ENCODE measurements at places on chromosomes 11 and 22.

- no peak for DNase-seq
Measured at GRCh38 chr11:45060707-45061106, 85.7 kb upstream of the PRDM11 start.

DNA sequence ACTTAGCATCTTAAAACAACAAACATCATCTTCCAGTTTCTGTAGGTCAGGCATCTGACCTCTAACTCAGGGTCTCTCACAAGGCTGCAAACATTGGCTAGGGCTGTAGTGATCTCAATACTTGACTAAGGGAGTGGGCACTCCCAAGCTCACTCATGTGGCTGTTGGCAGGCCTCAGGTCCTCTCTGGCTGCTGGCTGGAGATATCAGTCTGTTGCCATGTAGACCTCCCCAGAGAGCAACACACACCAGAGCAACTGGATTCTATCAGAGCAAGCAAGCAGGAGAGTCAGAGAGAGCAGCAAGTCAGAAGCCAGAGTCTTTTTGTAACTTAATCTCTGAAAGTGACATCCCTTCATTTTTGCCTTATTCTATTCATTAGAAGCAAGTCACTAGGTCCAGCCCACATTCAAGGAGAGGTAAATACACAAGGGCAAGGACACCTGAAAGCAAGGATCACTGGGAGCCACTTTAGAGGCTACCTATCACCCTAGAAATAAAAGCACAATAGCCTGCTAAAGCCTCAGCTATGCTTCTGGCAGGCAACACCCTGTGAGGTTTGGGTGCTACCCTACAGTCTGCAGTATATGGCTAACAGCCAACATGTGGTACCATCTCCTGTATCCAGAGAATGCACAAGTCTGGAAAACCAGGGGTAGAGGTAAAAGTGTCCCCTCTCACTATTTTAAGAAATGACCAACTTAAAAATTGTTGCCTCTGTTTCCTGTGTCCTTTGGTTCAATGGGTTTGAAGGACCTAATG is 33.5 kb upstream of the CD44 start:
- DNase-seq = no peak

DNA sequence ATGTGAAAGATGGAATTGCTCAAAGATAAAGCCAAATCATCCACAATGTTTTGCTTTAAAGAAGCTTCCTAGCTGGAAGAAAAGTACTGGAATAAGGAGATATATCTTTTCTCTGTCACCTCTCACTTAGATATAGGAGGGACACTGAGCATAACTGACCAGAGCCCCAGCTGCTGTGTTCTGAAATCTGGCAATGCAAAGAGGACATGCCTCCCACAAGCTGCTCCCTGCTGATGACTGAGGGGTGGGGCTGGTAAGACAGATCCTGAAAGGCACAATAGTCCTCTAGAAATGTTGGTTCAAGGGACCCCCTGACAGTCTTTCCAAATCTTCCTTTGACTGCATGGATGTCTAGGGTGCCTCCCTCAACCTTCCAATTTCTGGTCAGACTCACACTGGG is 67.0 kb downstream of the SC5D start:
- no peak for DNase-seq

DNA sequence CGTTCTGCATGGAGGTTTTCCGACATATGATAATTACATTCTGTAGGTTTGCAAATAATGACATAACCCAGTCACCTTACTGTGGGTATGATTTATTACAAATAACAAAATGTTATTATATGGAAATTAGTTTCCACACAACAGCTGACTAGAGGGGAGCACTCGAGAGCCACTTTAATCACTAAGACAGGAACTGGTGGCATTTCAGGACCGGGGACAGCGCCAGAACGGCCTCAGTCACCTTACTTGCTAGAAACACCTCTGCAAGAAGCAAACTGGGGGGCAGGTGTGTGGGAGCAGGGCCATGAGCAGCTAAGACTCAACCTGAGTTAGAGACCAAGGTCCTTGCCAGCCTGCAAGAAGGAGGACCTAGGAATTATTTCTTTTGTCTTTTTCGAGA is 199.9 kb downstream of the DSCAML1 start:
- DNase-seq = no peak
